Suprapubic skin (tissue), 4 donors: ENCODE measurements at places on chromosomes 1 and 21. TPM values are rescaled to one million over a fixed set of nuclear protein-coding genes. Genes with fewer than 3 reads are reported as not detected.

- no peak for DNase-seq
These were observed 56.2 kb upstream of the EDEM3 start for GRCh38 chr1:184810735-184811343.

DNA sequence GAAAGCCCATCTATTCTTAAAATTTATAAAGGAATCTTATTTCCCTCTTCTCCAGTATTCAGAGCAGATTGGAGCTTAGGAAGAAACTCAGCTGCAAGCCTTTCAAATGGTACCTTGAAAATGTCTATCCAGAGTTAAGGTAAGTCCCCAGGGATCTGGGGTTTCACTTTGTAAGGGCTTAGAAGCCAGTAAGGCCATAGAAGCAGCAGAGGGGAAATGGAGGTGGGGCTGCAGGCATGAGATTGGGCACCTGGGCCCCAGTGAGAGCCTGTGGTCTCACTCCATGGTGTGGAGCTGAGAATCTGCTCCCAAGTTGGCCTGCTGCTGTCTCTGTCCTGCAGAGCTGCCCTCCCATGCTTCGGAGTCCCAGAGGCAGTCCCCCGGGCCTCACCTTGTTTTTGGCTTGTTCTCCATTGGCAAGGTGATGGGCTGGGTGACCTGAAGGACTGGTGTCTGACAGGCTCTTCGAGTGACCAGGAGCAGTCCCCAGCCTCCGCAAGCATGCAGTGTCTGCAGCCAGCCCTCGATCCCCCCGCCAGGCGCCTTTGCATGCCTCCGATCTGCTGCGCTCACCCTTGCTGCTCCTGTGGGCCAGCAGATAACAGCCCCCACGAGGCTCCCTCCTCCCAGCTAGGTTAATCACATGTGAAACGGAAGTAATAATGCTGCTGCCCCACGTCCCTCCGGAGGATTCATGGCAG lies 163.1 kb downstream of the PGBD5 start:
- no peak for DNase-seq

- no peak for DNase-seq
These were observed 6.8 kb downstream of the MEGF6 start for GRCh38 chr1:3604468-3604974.

GRCh38 chr1:245791410-245792312 lies 636.9 kb downstream of the KIF26B start:
- DNase-seq, result no peak

WNT4 gene
- total RNA-seq, result 26.8 TPM
